Body of pancreas (tissue), 4 donors: ENCODE measurements at places on chromosomes 4 and X. TPM values are rescaled to one million over a fixed set of nuclear protein-coding genes. Genes with fewer than 3 reads are reported as not detected.

Gene CAPN6
- 6.9 TPM for total RNA-seq

Gene QRFPR
- not detected for total RNA-seq

Gene AGTR2
- total RNA-seq = not detected

Gene SCD5
- total RNA-seq = 51.4 TPM

Gene SMARCAD1
- 12.7 TPM for total RNA-seq

Gene TLR10
- total RNA-seq = not detected

Gene RPA4
- total RNA-seq = 2.9 TPM

Gene FANCB
- total RNA-seq = not detected

Gene RBM10
- 16.1 TPM for total RNA-seq

Gene SLC26A1
- 1.6 TPM for total RNA-seq

Gene NXF3
- not detected for total RNA-seq

DNA sequence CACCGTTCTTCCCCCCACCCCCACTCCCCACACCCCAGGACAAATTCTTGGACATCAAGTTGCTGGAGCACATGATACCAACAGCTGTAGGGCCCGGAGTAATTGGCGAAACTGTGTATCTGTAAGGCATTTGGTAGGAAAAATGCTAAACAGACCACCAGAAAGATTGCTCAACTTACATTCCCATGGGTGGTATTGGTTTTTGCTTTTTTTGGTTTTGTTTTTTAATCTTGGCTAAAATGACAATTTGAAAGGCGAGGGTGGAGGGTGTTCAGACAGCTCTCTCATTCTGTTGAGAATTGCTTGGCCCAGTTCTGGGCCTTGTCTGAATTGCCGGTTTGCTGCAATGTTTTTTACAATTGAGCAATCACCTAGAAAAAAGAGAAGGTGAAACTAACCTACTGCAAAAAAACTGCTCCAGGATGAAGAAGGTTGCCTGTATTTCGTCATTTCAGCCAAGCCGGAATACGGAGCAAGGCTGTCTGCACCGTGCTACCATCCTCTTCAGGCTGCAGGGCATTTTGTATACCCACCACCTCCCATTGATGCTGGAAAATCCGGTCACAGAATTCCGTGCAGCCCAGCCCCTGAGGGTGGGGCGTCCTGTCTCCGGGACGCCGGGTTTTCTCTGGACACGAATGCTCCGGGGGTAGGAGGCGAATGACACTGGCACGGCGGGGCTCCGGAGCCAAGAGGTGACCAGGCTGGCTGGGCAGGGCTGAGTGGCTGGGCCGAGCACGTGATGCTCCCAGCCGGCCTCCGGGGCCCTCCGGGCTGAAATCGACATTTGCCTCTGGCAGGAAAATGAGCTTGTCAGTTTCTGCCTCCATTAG is at the start of gene CLCN4:
Gene CLCN4, plus strand, starts transcription at position 777 of the 833 bp plus-strand sequence. CDS start 28,058 bp downstream, outside the sequence.
- peak; percentile 77 for DNase-seq

GRCh38 chrX:78513971-78514738 is 145.0 kb downstream of the RTL3 start:
- DNase-seq = no peak

DNA sequence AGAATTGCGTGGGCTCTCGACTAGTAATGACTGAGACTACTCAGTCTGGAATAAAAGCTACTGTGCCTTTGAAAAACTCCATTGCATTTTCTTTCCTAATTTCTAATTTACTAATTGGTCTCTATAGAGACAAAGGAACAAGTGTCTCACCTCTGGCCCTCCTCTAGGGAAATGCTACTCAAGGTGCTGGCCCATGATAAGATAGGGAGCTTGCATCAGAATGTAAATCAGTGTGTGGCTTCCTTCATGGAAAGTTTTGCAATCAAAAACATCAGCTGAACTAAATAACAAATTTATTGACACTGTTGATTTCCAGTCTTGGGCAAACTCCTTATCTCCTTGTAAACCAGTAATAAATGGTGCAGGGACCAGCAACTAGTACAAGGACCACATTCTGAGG is 81.8 kb downstream of the SRPX start:
- no peak for DNase-seq

GRCh38 chrX:9464435-9465371 is at the start of gene TBL1X:
TSS of gene TBL1X (plus strand) at chrX:9465058. CDS start at chrX:9653587, 188,529 bp downstream.
- DNase-seq = no peak

DNA sequence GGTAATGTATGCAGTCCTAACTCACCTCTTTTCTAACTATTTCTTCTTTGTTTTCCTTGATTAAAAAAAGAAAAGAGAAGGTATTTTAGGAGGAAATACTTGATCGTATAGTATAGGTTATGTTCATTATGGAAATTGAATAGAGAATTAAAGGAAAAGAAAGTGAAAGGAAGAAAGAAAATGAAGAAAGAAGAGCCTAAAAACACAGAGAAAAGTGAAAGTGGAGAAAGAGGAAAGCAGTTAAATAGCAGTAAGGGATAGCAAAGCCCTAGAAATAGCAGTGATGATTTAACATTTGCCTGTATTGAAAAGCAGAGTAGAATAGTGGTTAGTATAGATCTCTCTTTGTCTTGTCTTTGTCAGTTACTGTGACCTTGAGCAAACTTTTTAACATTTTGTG is 37.0 kb downstream of the MRPL1 start:
- DNase-seq = no peak

DNA sequence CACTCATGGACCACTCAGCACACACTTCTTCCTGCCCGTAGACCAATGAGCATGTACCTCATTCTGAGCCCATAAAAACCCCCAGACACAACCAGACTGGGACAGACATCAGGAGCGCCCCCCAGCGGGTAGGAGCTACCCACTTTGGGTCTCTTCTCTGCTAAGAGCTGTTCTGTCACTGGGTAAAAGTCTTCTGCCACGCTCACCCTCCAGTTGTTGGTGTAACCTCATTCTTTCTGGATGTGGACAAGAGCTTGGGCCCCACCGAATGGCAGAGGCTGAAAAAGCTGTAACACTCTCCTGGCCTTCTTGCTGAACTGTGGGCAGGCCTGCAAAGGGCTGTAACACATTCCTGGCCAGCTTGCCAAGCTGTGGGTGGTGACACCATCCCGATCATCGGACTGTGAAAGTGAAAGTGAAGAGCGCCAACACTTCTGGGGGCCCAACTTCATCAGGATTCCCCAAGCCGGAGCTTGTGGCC is 137.6 kb downstream of the TECRL start:
- DNase-seq = no peak

DNA sequence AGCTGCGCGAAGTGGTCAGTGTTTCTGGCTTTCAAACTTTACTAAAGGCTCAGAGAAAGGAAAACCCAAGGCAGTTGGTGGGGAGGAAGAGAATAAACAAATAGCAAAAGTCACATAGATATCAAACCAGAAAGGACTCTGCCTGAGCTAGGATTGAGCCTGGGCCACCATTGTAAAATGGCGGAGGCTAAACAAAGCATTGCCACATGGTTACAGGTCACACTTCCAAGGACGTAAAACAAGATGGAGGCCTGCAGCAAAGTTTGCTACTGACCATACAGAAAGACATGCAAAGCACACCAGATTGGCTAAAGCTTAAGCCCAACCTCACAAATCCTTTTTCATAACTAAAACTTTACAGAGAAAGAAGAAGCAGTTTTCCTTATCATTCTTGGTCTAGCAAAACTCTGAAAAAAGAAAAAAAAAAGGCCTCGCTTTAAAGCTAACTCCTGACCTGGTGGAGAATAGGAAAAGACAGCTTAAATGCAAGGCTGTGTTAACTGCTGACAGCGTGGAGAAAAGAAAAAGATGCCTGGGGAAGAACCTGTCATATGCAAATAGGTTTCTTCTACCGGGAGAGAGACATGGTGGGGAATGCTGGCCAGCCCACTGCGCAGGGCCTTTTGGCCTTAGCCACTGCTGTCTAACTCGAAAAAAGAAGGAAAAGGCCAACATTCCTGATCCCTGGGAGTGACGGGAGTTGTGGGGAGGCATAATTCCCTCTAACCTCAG is 81.8 kb upstream of the SMARCA5 start:
- DNase-seq = no peak

DNA sequence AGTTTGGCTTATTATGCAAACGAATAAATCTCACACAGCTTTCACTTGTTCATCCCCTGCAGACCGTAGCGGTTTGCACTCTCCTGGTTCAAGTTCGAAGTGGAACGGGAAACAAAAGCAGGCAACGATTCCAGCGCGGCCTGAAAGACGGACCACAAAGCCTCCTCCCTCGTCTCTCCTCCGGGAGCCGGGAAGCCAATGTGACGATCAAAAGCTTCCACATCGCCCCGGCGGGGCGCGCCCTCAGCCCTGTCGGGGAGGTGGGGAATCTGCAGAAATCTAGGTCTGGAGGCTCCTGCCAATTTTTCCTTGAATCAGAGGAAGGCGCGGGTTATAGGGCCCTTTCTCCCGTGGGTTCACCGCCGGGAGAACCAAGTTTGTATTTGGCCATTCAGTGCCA is 16.9 kb upstream of the ZIC3 start:
- DNase-seq = no peak

- DNase-seq = no peak
Measured at GRCh38 chr4:113311047-113311446, 261.6 kb downstream of the ANK2 start.

- no peak for DNase-seq
Measured at GRCh38 chr4:166077782-166078181, 204.7 kb downstream of the TLL1 start.

GRCh38 chr4:156294577-156294976 is 340.9 kb upstream of the CTSO start:
- DNase-seq = no peak

GRCh38 chr4:1501754-1502500 is 95.7 kb upstream of the NKX1-1 start:
- DNase-seq = peak; percentile 1

DNA sequence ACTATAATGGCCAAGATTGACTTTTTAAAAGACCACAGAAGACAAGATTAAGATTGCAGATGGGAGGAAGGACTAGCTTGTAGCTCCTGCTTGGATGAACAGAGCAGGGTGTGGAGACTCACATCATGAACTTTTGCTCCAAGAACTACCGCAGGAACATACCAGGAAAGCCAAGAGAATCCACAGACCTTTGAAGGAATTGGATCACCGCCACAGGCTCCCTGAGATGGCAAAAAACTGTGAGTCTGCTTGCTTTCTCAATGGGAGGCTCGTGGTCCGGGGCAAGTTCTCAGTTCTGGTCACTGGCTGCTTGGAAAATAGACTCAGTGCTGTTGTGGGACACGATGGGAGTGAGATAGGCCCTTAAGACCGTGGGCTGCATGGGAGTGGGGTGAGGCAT is 276.6 kb downstream of the CCSER1 start:
- no peak for DNase-seq

- peak; percentile 68 for DNase-seq
Measured at GRCh38 chrX:78104447-78105176, 564 bp downstream of the PGK1 start.

- DNase-seq = no peak
Measured at GRCh38 chr4:109548655-109549054, 11.4 kb upstream of the MCUB start.

GRCh38 chr4:126526335-126526734 is 1106.4 kb upstream of the INTU start:
- DNase-seq = no peak

DNA sequence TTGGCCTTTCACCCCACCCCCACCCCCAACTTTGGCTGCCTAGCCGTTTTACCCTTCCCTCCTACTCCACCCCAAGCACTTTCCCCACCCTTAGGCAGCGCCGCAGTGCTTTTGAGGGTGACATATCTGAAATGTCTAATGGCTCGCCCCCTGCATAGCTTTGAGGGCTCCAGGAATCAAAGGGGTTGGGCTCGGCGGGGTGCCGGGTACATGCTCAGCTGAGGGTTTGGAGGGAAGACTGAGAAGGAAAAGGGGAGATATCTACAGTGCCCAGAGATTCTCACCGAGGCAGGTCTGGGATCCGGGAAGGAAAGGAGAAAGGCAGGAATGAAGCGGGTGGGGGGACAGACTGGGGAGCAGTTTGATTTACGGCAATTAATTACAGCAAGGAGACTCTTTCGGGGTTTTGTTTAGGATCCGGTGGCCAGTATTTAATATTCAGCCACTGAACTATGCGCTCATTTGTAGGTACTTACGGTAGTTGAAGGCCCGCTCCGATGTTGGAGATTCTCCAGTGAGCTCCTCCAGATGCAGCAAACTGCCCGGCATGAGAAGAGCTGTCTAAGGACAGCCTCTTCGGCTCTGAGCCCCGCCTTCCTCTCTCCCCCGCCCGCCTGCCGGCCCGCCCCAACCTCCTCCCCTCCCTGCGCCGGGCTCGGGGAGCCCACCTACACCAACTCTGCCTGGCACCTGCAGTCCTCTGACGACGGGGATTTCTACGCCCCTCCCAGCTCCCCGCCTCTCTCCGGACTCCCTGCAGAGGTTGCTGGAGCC is at the start of gene IGSF1:
Gene IGSF1, minus strand, starts transcription at position 569 of the 774 bp plus-strand sequence. CDS start 2,632 bp downstream, outside the sequence.
- DNase-seq = peak; percentile 60

DNA sequence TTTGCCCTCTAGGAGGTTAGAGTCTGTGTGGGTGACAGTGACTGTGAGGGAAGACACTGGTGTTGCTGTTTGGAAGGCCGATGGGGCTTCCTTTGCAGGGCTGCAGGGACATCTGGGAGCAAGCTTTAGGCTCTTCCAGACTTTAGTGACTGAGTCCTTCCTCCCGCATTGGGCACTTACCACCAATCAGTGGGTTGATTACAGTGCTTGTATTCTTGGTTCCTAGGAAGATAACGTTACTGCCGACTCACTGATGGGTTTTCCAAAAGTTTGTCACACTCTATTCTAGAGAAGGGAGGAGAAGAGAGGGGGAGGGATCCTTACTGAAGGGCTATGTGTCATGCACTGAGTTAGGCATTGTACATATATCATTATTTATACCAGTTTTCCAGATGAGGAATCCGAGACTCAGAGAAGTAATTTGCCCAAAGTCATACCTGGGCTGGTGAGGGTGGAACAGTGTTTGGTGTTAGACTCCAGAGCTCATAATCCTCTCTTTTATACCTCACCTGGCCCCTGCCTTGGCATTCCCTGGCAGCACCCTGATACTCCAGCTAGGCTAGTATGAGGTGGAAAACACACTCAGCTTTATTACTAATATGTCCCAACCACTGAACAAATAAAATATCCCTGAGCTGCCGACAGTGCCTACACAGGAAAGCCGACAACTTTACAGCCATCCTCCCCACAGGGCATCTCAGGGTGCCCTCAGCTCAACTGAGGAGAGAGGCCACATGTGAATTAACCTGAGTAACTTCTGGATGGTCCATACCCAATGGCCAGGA is 3.8 kb downstream of the CHST7 start:
- no peak for DNase-seq

- DNase-seq = peak; percentile 24
Measured at GRCh38 chr4:123477711-123478209, 81.2 kb downstream of the SPRY1 start.

- DNase-seq = no peak
Measured at GRCh38 chr4:3354455-3354811, 61.6 kb downstream of the RGS12 start.

DNA sequence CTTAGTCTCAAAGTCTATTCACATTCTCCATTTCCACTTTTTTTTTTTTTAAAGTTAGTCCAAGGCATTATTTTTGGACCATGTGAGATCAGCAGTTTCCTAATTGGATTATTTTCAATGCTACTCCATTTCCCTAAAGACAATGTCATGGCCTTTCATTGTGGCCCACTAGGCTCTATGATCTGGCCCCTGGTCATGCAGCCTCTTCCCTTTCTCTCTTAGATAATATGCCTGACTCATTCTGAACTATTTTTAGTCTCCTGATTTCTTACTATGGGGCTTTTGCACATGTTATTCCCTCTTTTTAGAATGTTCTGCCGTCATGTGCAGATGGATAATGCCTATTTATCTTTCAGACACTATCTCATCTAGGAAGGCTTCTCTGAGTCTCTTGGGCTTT is 157.3 kb downstream of the TMA16 start:
- no peak for DNase-seq
